Stimulated activated CD8-positive, alpha-beta memory T cell treated with anti-CD3 and anti-CD28 coated beads, Interleukin-2, amount 100 ng/mL, for 1 hour (primary cell): ENCODE measurements at places on chromosomes 11 and 22.

- no peak for DNase-seq
Measured at GRCh38 chr11:58625086-58625485, 2.6 kb downstream of the CNTF start.

DNA sequence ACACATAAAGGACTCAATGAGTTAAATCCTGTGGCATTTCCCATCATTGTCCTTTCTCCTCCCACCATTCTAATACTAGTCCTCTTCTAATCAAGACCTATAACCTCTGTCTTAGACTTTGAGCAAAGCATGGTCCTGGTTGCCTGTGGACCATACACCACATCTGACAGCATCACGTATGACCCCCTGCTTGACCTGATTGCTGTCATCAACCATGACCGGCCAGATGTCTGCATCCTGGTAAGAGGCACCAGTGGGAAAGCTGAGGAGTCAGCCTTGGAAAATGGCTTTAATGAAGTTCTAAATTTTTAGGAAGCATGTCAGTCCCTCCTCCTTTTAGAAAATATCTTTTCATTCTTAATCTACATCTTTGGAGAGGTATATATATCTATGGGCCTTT, 25.8 kb downstream of the POLA2 start:
- DNase-seq, result no peak

- DNase-seq, result no peak
Measured at GRCh38 chr22:37701141-37701786, 4.4 kb downstream of the TRIOBP start.

- DNase-seq, result no peak
Measured at GRCh38 chr11:99461913-99462312, 441.2 kb downstream of the CNTN5 start.

DNA sequence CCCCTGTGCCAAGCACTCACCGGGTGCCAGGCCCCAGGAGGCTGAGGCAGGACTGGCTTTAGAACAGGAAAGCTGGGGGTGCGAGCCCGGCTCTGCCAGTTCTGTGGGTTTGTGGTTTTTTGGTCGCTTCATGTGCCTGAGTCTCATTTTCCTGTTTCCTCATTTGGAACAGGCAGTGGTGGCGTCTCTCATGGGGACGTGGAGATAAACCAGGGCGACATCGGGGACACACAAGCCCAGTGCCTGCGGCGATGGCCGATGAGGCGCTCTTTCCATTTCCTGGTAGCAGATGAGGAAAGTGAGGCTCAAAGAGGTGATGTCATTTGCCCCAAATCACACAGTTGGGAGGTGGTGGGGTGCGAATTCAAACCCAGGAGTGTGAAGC, 20.8 kb upstream of the CHKA start:
- no peak for DNase-seq

DNA sequence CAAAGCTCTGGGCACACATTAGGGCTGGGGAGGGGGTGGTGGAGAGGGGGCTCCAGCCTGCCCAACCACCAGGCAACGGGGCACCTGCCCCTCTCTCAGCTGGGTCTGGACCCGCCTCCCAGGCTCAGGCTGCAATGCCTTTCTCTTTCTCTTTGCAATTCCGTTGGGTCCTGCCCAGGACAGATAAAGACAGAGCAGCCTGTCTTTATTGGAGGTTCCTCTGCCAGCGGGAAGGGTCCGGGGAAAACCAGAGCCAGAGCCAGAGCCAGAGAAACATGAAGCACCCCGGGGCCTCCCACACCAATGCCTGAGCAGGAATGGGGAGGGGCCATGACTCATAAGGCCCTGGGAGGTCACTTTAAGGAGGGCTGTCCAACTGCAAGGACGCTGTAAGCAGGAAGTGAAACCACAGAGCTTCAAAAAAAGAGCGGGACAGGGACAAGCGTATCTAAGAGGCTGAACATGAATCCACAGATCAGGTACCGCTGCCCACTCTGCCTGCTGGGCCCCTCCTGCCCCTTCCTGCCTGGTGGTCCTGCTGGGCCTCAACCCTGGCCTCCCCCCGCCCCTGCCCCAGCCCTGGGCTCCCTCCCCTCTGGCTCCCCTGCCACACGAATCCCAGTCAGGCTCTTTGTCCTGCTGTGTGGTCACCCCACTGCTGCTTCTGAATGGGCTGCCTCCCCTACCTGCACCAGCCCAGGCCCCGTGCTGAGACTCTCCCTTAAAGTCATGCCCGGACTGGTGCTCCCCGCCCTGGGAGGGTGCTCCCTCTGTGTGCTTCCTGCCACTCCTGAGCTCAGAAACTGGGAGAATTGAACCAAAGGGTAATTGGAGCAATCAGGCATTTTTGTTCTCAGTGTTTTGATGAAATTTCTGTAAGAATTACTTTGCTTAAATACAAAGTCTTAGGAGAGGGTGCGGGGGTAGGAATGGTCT, at the start of gene APOBEC3B:
APOBEC3B (plus strand) TSS at position 356 of the 936 bp plus-strand sequence; CDS start at position 463, 107 bp downstream.
- DNase-seq, result peak; percentile 46

GRCh38 chr11:73559743-73560142, 38.2 kb downstream of the FAM168A start:
- DNase-seq, result no peak

GRCh38 chr22:20738394-20739089, 35.4 kb upstream of the SERPIND1 start:
- no peak for DNase-seq

- DNase-seq, result no peak
Measured at GRCh38 chr11:30914143-30914762, 328.1 kb upstream of the MPPED2 start.

DNA sequence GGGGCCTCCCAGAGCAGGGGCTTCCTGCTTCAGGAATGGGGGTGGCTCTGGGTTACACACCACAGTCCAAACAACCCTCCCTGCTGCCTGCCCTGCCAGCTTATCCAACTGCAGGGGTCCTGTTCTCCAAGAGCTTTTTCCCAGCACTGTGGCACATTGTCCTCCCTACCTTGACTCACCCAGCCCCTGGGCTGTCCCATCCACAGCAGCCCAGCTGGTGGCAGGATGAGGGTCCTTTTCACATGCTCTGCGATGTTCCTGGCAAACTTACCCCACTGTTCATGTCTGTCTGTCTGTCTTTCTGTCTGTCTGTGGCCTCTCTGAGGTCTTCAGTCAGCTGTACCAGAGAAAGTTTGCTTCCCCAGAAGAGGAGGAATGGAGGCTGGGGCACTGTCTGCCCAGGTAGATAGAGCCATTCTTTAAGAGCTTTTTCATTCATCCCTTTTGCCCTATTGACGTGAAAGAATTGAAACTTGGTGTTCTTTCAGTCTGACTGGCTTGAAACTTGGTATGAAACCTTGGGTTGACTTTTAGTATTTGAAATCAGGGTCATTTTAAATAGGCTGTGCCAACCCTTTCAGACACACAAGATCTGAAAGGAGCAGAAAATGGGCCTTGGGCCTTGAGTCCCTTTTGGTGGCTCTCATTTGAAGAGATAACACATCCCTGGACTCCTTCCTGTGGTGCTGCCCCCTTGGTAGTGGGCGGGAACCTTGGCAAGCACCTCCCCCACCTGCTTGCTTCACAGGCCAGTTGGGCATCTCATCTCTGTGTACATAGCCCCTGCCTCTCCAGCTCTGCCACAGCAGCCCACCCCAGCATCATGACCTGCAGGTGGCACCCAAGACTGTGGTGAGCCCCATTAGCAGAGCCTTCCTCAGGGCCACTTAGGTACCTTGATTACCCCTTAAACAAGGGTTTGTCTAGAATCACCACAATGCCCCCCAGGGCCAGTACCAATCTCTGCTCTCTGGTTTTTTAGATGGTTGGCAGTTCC, 74.6 kb upstream of the SUSD2 start:
- DNase-seq, result peak; percentile 11

- DNase-seq, result no peak
Measured at GRCh38 chr22:26485013-26485412, 1.3 kb downstream of the SRRD start.

DNA sequence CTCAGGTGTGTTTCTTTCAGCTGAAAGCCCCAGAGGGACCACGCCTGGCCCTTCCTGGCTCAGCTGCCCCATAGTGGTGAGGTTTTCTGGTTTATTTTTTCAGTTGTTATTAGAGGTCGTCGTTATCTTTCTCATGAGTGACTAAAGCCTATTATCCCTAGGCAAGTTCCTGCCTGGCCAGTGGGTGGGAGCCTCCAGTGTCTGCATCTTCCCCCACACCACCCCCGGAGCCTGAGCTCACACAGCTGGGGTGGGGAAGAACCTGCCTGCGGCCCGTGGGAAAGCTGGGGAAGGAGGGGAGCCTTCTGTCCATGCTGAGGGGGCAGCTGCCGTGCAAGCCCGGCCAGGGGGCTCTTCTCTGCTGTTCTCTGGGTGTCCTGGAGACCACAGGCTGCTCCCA, 24.3 kb upstream of the PPFIA1 start:
- no peak for DNase-seq

- DNase-seq, result no peak
Measured at GRCh38 chr22:26977741-26978376, 320.5 kb downstream of the MIAT start.

DNA sequence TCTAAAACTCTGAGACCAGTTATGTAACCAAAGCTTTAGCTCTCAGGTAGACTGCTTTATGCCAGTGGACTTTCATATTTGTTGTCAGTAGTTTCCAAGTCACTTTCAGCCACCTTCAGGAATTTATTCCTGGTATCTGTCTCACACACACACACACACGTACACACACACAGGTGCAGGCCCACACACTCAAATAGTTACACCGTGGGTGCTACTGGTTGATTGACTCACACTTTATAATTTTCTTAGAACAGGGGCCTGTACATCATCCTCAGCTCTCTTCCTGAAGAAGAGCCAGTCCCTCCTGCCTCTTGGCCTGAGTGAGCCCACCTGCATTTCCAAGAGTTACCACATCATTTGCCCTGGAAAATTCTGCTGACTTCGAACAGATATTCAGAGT, 555.2 kb downstream of the SOX6 start:
- DNase-seq, result no peak

GRCh38 chr11:75558939-75559843, 2.9 kb upstream of the SERPINH1 start:
- no peak for DNase-seq

- no peak for DNase-seq
Measured at GRCh38 chr11:99098258-99098657, 77.5 kb downstream of the CNTN5 start.

GRCh38 chr11:15258433-15259165, 143.9 kb downstream of the INSC start:
- no peak for DNase-seq

DNA sequence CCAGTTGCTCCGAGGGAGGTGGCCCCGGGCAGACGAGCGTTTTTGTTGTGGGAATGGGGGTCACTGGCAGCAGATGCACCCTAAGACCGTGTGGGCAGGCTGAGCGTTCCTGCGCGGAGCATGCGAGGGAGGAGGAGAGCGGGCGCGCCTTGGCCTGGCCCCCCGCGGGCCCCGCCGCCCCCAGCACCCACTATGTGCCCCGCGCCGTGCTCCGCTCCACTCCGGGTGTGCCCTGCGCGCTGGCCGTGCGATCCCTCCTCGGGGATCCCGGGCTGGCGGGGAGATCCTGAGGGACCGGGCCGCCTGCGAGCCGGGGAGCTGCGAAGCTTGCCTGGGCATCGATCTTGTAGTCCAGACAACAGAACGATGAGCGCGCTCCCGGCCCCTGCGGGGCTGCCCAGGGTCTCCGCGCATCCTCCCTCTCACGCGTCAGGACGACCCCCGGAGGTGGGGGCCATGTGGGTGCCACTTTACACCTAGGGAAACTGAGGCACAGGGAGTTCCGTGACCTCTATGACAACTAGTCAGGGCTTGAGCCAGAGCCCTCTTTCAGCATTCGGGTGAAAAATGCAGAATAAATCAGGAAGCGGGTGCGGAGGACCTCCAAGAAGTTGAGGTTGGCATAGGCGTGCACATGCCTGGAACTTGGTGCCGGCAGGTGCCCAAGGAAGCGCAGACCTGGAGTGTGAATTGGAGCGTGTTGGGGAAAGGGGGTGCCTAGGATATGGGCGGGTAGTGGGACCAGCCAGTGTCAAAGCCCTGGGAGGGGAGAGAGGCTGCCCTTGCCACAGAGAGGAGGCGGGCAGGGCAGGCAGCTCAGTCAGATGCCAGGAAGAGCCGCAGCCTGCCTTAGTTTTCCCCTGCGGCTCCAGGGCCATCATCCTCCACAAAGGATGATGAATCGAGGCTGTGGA, 1.3 kb upstream of the KMT5B start:
- no peak for DNase-seq

GRCh38 chr11:97143463-97143862, 753.6 kb downstream of the JRKL start:
- no peak for DNase-seq

GRCh38 chr11:24779791-24780190, 282.9 kb downstream of the LUZP2 start:
- no peak for DNase-seq

DNA sequence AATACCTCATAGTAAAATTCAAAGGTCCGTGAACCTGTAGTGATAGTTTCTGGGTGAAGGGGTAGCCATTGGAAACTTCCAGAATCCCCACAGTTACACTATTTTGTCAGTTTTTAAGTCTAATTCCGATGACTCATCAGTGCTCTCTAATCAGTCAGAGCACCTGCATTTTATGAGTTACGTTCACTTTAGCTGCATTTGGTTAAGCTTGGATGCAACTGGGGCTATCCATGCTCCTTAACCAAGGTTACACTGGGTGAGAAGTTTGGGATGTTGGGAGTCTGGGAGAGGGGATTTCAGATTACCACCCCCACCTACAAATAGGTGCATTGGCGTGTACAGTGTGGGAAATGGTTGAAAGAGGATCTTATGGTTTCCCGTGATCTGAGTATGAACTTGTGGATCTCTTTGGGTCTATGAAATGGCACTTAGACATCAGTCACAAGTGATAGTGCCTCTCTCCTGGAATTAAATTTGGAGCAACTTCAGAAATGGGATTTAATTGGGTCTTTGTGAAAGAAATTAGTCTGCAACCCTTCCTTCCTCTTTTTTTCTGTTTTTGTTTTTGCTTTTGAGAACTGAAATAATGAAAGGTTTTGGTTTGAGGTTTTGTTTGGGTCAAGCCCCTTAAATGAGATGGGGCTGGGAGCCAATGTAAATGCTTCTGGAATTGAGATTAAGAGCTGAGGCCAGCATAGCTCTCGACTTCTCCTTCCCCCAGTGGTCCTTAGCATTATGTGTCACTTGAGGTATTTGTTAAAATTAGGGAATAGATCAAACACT, 31.5 kb downstream of the EHF start:
- DNase-seq, result no peak

DNA sequence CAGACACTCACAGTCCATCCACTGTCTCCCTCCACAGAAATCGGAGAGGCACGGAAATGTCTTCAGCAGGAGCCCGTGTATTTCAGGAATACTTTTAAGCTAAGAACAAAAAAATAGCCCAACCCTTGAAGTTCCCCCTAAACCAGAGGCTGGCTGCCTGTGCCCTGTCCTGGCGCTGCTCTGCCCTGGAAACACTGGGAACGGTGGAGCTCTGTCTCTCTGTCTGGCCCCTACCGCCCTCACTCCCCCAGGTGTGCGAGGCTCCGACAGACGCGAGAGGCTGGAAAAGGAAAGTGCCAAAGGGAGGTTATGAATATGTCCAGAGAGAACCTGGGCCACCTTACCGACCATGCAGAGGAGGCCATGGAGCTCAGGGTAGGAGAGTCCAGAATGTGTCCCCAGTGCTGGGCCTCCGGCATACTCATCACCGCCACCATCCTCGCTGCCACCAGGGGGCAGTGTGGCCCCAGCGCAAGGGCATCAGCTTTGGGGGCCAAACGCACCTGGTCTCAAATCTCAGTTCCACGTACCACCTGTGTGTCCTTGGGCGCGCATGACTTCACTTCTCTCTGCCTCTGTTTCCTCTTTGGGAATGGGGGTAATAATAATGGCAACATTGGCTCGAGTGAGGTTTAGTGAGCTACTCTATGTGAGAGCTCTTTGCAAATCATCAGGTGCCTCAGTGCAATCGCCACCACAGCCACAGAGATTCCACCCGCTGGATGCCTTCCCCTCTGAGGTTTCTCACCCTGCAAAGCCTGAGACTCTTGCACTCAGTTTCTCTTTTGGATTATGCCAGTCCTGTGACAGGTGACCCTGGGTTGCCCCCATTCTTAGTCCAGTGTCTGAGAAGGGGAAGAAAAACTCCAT, 10.4 kb upstream of the SLCO2B1 start:
- peak; percentile 59 for DNase-seq
